ENCODE measurements at places on chromosomes 6 and 20.

- no peak for DNase-seq
Observed at GRCh38 chr20:47780720-47781389, 4.4 kb downstream of the SULF2 start.

DNA sequence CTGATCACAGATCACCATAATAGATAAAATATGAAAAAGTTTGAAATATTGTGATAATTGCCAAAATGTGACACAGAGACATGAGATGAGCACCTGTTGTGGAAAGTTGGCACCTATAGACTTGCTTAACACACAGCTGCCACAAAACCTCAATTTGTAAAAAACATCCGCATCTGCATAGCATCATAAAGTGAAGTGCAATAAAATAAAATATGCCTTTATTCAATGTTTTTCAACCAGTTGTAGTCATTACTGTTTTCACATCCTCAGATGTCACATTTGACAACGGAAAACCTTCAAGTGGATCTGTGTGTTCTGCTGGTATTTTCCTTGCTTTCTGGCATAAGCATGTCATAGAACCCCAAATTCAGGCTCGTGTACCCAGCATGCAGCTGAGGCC lies 50.2 kb upstream of the IFNGR1 start:
- no peak for DNase-seq

DNA sequence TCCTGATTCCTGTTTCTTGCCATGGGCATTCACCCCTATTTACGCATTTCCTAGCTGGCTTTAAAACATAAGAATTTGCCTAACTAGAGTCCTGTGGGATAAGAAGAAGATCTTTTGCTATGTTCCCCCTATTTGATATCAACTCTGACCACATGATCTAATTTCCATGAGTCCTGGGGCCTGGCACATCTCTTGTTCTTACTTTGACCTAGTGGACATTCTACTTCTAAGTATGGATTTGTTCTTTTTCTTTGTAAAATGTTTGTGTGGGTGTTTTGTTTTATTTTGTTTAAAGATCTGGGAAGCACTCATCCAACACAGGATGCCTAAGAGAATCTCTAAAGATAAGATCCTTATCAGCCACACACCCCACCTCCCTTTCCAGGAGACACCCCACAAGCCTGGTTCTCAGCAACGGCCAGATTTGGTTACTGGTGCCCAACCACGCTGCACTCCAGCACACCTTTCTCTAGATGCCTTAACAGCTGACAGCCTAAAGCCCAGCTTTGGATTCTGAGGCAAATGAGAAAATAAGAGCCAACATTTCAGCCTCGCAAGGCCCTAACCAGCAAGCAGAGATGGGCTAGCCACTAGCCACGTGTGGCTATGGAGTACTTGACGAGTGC lies 74.7 kb downstream of the SLC23A2 start:
- DNase-seq = no peak

GRCh38 chr6:132122871-132123270 lies 171.7 kb upstream of the CCN2 start:
- DNase-seq = no peak

GRCh38 chr20:3515379-3516170 lies 44.8 kb downstream of the ATRN start:
- no peak for DNase-seq

GRCh38 chr6:157795841-157796240 lies 27.2 kb upstream of the SNX9 start:
- no peak for DNase-seq

- no peak for DNase-seq
Observed at GRCh38 chr20:57387463-57387862, 3.7 kb upstream of the RBM38 start.

GRCh38 chr6:67888546-67888885 lies 746.6 kb upstream of the ADGRB3 start:
- DNase-seq = no peak

DNA sequence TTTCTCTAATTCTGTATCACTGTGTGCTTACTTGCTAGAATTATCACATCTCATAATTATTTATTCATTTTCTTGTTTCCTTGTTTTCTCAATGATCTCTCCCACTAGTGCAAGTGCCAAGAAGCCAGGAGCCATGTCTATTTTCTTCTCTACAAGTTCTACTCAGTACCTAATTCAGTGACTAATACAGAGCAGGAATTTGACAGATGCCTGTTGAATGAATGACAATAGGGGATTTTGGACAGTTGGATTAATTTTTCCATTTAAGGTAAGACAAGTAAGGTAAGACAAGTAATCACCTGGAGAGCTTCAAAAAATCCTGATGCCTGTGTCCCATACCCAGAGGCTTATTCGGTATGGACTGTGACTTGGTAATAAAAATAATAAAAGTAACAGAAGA lies 81.0 kb downstream of the EDN1 start:
- DNase-seq = no peak

GRCh38 chr6:138429761-138430160 lies 25.7 kb downstream of the HEBP2 start:
- no peak for DNase-seq

- DNase-seq = peak; percentile 11
Observed at GRCh38 chr20:59825563-59825920, 107.9 kb downstream of the SYCP2 start.

DNA sequence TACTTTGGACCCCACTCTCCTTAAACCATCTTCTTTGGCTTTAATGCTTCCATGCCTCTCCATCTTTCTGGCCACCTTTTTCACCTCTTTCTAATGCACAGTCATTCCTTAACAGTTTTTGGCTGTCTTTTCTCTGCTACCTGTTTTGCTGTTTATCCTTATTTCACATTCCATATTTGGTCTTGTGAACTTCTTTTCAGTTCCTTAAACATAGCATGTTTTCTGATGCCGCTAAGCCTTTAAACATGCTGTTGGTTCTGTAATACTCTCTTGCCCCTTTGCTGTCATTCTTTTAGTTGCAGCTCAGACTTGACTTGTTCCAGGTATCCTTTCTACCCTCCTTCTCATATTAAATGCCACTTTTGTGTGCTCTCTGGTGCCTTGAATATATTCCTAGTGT lies 35.8 kb downstream of the TOP1 start:
- no peak for DNase-seq

DNA sequence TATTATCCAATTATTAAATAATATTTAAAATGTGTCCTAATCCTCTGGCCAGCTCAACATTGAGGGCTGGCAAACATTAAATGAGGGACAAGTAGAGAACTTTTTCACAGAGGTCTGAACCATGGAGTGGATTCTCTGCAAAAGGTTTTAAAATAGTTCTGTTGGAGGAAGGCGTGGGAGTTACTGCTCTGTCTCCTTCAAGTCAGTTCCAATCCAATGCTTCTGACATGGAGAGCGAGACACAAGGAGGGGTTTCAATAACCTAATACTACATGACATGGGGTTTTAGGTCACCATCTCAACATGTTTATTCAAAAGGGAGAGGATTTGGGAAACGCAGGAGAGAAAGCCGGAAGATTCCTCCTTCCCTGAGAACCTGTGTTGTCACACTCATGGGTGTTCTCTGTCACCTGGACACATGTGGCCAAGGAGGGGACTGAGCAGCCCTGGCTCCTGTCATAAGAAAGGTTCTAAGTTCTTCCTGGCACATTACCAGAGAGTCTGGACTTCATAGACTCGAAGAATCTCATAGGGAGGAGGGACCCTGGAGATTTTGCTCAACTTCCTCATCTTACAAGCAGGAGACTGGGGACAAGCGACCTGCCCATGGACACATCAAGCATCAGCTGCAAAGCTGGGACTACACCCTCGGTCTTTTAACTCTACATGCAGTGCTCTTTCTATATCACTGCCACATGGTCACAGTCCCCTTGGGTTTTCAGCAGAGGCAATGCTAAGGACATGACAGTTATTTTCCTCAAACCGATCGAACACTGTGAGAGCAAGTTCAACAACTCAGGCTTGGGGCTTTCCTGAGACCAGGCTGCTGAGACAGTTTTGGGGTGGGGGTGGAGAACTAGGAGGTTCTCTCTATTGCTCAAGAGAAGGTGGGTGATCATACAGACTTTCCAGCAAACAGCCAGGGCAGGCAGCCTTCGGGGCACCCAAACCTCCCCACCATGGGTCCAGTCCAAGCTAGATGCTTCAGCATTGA lies 38.6 kb downstream of the PRDM1 start:
- no peak for DNase-seq

DNA sequence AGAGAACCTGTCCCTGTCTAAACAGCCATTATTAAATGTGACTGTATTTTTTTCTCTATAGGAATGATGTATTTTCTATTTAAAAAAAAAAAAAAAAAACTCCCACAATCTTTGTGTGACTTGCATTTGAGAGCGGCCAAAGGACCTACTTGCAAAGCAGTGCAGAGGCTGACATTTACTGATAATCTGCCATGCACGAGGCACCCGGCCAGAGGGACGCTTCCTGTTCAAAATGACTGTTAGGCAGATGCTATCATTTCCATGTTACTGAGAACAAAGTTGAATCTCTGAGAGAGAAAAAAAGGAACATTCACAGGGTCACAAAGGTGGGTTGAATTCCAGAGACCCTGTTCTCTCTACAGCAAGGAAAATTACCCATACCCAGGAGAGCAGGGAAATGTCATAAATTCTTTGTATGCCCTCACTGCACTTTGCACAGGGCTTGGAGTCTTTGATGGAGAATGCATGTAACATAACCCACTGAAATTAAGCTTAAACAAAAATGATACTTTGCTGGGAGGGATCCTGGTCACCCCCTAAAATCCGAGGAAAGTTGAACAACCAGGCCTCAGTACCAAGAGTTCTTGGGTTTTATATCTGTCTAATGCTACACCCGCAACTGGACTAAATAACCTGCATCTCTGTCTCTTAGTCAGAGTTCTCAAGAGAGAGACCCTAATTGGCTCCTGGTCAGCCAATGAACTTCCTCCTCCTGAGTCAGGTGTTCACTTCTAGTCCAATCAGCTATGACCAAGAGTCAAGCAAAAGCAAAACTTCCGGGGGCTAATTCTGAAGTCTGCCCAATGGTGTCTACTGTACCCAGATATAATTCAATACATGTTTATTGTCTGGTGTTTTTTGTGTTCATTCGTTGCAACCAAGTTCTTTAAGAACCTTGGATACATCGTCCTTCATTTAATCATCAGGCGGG lies 61.2 kb downstream of the GCLC start:
- peak; percentile 69 for DNase-seq

- DNase-seq = no peak
Observed at GRCh38 chr6:161133963-161134362, 139.9 kb downstream of the AGPAT4 start.

DNA sequence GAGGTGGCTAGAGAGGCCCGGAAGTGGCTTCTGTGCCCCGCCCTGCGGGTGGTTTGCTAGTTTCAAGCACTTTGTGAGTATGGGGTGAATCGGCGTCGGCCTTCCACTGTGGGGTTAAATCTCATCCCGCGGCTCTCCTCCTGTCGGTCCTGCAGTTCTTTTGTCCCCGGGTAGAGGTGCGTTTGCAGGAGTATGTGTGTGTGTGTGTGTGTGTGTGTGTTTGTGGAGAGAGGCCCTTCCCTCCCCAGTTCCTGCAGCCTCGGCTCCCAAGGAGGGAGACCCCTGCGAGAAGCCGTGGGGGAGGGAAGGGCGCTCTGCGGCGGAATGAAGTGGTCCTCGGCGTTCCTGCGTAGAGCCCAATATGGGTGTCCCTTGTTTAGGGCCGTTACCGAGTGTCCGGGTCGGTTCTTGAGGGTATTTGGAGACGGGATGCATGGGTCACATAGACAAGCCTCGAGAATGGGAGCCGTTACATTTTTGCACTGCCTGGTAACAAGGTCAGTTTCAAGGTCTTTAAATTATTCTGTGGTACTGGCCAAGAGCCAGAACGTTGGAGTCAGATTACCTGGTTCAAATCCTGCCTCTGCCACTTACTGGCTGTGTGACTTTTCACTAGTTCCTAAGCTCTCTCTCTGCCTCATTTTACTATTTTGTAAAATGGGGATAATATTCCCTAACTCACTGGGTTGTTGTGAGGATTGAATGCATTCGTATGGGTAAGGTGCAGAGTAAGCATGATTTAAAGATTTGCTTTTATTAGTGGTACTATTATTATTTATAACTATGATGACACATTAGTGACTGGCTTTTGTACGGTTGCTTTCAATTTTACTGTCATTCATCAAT lies at the start of gene ZKSCAN3:
TSS of gene ZKSCAN3 (plus strand) at position 56 of the 846 bp plus-strand sequence. CDS start 9,640 bp downstream, outside the sequence.
- peak; percentile 87 for DNase-seq

GRCh38 chr6:43809417-43810305 lies 39.6 kb downstream of the VEGFA start:
- no peak for DNase-seq

DNA sequence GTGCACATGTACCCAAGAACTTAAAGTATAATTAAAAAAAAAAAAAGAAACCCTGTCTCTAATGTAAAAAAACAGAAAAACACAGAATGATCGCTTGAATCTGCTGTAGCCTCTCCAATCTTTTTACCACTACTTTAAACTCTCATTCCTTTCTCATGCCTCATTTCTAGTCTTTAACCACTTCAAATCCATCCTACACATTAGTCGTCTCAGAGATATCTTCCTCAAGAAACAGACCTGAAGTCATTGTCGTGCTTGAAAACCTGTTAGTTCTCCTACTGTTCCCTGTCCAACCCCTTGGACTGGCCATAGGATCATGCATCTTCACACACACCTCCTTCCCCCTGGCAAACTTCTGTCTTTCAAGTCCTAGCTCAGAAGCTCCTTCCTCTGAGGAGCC lies 112.1 kb upstream of the BCLAF1 start:
- DNase-seq = no peak

- no peak for DNase-seq
Observed at GRCh38 chr6:45955597-45955996, 60.1 kb downstream of the CLIC5 start.

- DNase-seq = no peak
Observed at GRCh38 chr6:100435299-100435698, 29.4 kb downstream of the SIM1 start.

- DNase-seq = no peak
Observed at GRCh38 chr20:52268184-52268749, 76.7 kb upstream of the ZFP64 start.

DNA sequence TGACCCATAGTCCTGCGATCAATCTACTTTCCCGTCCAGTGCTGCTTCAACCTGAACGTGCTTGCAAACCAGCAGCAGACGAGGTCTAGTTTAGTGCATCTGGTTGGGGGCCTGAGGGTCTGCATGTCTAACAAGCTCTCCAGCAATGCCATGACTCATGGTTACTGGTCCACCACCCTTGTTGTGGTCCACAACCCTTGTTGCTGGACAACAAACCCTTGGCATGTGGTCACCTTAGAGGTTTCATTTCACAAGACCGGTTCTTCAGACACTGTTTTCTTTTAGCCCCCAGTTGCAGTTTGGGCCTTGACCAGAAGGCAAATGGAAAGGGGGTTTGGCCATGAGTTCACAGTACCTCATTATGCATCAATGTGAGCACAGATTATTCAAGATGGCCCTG lies 424.8 kb downstream of the QKI start:
- DNase-seq = no peak

DNA sequence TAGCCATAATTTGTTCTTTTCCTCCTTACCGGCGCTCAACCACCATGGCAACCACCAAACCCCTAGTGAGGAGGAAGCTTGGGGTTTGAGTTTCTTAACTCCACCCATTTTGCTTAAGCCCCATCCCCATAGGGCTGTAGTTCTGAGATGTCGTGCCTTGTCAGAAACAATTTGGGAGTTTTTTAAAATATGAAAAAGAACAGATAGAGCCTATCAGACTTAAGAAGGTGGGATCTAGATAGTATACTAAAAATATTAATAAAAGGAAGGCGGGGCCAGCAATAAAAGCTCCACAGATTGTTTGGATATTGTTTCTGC lies 5.6 kb downstream of the BRD2 start:
- DNase-seq = no peak

Measured in right atrium auricular region (tissue), 2 donors.